Activated CD8-positive, alpha-beta memory T cell treated with anti-CD3 and anti-CD28 coated beads, Interleukin-2, amount 10 ng/mL, durations not matched to agents 7 days and 5 days (primary cell): ENCODE measurements at places on chromosomes 12 and 14. TPM values are rescaled to one million over a fixed set of nuclear protein-coding genes. Genes with fewer than 3 reads are reported as not detected.
A peak's percentile ranks its signal among the peaks of the same experiment; 100 is the strongest.

The CISTR gene
- total RNA-seq = not detected

The PZP gene
- not detected for total RNA-seq

The SRGAP1 gene
- not detected for total RNA-seq

The VRTN gene
- total RNA-seq = not detected

The YBX3 gene
- 139 TPM for total RNA-seq

DNA sequence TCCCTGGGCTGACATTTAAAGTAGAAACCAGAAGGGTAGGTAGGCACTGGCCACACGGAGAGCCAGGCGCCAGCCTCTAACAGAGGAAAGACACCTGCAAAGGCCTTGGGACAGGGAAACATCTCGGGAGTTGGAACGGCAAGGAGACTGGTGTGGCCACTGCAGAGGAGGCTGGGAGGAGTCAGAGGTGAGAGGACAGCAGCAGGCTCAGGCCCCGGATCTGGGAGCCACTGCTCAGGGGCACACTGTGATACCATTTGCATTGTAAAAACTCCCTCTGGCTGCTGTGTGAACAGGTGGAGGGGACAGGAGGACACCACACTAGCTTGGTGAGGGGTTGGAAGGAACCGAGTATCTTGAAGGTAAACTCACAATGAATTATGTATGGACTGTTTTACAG, 2.7 kb downstream of the ANHX start:
- DNase-seq = no peak

- DNase-seq = no peak
Measured at GRCh38 chr12:95185854-95186253, 31.4 kb downstream of the FGD6 start.

GRCh38 chr12:22766911-22767420, 142.0 kb downstream of the ETNK1 start:
- DNase-seq = no peak

DNA sequence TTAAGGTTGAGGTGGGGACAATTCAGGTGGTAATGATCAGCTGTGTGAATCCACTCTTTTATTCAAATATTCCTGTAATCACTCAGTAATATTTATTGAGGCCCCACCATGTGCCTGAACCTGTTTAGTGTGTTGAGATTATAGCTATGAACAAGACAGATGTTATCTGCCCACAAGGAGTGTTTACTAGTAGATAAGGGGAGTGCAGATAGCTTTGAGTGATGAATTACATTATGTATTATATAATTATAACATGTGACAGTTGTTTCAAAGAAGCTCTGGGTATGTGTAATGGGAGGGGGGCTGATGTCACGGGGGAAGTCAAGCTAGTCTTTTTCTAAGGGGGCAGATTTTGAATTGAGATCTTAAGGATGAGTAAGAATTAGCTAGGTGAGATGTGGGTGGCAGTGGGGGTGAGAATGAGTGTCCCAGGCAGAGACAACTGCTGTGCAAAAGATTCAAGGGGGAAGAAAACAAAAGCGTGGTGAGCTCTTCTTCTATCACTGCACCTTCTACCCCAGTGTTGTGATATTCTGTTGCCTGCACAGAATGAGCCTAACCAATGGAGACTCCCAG, 21.3 kb upstream of the SRRM4 start:
- DNase-seq = no peak

DNA sequence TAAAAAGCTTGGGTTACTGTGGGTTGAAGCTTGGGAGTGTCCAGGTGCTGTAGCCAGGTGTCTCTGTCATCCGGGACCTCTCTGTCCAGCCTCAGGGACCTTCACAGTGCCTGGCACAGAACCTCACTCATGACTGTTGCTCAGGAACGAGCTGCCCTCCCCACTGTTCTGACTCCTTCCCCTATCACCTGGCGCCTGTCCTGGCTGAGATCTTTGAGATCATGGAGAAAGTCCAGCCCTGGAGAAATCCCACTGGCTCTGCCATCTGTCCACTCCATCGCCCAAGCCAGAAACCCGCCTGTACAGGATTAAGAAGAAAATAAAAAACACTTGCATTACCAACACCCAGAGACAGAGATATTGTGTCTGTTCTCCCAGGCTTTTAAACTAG, 53.5 kb downstream of the DGLUCY start:
- no peak for DNase-seq

DNA sequence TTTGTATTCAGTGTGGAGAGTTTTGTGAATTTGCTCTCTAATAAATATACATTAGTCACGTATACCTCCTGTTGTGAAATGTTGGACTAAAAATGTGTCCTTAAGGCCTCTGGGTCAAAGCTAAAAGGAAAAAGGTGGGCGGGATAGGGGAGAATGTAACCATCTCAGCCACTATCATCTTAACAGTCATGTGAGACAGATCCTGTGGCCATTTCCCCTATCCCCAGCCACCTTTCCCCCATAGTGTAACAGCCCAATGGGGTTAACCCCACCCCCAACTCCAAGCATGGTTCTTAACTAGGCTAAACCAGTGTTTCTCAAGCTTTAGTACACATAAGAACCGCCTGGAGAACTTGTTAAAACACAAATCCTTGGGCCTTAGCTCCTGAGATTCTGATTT, 6.5 kb upstream of the ITPR2 start:
- DNase-seq = no peak

DNA sequence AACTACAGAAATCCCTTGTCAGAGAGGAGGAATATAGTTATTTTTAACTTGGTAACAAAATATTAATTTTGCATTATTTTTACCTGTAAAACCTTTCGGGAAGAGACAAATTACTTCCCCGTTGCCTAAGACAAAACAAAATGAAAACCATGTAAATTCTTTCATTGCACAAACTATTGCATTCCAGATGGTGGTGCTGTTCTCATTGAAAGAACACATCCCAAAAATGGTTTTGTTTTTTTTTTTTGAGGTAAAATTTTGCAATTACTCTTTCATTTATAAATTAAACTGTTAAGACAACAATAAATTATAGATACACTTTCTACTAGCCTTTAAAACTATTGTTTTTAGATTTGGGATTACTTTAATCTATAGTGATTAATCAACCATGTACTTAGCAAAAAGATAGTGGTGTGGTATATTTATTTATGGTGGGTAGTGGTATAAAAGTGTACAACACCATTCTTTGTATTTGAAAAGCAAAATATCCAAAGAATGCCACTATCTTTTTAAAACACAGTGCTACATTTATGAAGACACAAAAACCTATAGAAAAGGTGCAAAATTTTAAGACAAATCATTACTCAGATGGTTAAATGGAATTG, 115.5 kb downstream of the SLC38A1 start:
- no peak for DNase-seq

DNA sequence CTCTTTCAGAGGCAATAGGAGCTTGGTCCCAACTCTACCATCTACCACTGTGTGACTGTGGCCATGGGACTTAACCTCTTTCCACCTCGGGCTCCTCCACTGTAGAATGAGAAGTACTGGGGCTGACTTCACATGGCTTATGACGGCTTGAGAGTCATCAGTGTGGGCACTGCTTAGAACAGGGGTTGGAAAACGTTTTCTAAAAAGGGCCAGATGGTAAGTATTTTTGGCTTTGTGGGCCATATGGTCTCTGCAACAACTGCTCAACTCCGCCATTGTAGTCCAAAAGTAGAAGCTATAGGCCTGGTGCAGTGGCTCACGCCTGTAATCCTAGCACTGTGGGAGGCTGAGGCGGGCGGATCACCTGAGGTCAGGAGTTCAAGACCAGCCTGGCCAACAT, 69.2 kb upstream of the LTA4H start:
- no peak for DNase-seq

DNA sequence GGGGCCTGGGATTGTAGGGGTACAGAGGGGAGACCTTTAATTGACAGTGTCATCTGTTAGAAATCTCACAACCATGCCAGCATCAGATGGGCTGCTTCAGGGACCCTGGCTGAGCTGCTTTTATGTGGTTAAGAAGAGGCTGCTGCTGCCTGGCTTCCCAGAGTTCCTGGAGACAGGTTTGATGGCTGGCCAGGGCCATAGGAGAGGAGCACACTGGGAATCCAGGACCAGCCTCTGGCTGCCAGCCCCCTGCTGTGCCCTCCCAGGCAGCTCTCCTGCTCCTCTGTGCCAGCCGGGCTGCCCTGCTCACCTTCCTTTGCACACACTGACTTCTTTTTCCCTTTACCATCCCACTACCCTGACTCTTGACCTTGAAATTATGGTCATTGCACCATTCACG, 507 bp upstream of the KRT73 start:
- no peak for DNase-seq

DNA sequence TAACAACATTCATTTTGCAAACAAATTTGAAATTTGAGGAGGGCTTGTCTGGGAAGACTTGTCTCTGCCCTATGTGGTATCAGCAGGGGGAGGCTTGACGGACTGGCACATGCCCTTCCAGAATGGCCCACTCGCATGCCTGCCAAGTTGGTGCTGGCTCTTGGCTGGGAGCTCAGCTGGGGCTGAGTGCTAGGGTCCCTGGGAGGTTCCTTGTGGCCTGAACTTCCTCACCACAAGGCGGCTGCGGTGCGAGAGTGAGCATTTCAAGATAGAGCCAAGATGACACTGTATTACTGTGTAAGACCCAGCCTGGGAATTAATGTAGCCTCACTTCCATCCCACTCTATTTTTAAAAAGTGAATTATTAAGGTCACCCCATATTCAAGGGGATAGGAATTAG, 271.6 kb upstream of the PLEKHG7 start:
- DNase-seq = peak; percentile 44

DNA sequence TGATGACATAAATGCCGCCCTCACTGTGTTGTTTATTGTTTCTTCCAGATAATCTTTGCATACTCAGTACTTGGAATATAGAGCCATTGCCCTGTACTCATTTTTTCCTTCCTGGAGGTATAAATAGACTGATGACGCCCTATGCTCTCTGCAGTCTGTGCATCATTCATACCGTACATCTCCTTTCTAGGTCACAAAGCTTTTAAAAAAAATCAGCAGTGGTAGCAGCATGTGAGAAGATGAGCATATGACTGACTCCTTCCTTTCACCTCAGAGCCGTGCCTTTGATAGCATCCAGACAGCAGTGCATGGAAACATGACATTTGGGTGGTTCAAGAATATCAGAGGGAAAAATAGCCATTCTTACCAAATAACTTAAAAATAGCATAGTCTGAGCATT, 77.3 kb downstream of the PDE3A start:
- no peak for DNase-seq

DNA sequence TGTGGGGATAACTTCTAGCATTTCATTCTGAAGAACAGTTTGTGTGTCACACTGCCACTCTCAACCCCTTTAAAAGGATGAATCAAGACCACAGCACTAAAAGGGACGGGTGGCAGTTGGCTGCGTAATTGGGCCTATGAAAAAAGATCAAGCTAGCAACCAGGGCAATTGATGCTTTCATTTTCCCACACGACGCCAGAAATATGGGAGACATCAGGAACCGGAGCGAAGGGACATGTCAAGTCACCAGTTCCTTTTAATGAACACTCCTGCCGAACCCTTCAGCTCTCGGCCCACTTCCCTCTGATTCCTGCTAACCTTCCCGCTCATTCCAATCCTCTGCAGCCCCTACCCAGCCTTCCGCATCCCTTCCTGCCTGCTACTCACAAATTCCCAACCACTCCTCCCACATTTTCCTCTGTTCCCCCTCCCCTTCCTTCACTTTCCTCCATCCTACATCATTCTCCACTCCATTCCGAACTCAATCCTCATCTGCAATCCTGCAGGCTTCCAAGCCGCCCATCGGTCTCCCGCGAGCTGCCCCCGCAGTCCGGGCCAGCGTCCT, 753 bp downstream of the CSRNP2 start:
- DNase-seq = peak; percentile 51

DNA sequence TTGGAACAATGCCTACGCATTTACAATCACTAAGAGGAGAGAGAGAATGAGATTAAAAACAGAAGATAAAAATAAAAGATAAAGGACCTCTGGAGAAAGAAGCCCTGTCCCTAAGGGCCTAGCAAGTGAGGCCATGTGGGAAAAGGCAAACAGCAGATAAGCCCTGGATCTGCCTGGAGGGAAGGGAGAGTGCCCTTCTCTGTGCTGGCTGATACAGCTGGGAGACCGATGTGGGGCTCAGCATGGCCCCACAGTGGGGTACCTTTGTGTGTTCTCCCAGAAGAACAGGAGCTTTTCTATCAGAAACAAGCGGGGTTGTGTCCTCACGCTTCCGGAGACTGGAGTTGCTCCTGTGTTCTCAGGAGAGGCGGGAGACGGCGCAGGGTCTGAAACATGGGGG, 59.9 kb downstream of the TMCC3 start:
- no peak for DNase-seq
